Stimulated activated CD4-positive, alpha-beta T cell treated with anti-CD3 and anti-CD28 coated beads, Interleukin-2, amount 100 ng/mL, for 4 hours (primary cell): ENCODE measurements at places on chromosomes 1 and 21.

- DNase-seq = no peak
Observed at GRCh38 chr1:165854101-165854845, 26.9 kb downstream of the UCK2 start.

DNA sequence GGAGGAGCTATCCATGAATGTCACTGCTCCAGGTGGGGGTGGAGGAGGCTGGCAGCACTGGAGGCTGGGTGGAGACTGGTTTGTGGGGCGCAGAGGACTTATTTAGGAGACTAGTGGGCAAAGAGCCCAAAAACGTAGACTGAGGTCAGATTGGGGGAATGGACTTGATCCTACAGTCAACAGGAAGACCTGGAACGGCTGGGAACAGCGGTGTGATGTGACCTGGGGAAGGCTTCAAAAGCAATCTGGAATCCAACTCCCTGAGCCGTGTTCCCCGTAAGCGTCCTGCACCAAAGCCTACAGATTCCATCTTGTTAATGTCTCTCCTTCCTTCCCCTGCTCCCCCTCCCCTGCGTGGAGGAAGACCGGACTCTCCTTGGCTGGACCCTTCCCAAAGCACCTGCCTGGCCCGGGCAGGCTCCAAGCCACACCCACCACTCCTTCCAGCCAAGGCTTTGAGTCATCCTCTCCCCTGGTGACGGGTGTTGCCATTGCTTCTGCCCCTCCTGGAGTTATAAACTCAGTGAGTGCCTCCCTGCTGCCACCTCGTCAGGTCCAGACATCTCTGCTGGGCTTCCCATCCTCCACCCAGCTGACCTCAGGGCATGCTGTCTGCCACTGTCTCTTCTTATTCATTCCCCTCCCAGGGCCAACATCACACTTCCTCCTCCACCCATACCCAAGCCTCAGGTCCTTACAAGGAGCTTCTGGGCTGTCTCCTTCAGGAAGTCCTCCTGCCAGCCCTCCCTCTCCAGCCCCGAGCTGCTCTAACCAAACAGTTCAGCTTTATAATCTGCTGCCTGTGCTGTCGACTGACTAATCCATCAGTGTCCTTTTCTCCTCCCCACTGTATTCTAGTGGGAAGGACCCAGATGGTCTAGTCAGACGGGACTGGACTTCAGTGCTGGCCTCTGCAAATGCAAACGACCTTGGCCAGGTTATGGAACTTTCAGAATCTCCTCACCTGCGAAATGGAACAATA, 1.6 kb upstream of the CLSTN1 start:
- DNase-seq = peak; percentile 36

GRCh38 chr21:35398346-35398982, 349.4 kb upstream of the RUNX1 start:
- no peak for DNase-seq

GRCh38 chr1:178867670-178868069, 3.2 kb downstream of the ANGPTL1 start:
- DNase-seq = no peak

DNA sequence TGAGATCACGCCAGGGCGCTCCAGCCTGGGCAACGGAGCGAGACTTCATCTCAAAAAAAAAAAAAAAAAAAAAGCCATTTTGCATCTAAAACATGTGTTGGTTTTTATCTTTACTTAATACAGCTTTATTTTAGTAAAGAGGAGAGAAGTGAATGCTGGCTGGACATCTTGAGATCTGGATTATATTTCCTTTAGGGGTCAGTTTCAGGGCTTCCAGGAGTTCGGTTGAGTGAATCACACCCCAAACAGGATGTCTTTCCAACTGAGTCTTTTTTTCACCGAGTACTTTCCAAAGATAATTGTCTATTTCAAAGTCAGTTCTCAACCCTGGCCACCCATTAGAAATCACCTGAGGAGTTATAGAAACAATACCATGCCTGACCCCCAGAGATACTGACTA, 16.6 kb upstream of the IPP start:
- DNase-seq = no peak

DNA sequence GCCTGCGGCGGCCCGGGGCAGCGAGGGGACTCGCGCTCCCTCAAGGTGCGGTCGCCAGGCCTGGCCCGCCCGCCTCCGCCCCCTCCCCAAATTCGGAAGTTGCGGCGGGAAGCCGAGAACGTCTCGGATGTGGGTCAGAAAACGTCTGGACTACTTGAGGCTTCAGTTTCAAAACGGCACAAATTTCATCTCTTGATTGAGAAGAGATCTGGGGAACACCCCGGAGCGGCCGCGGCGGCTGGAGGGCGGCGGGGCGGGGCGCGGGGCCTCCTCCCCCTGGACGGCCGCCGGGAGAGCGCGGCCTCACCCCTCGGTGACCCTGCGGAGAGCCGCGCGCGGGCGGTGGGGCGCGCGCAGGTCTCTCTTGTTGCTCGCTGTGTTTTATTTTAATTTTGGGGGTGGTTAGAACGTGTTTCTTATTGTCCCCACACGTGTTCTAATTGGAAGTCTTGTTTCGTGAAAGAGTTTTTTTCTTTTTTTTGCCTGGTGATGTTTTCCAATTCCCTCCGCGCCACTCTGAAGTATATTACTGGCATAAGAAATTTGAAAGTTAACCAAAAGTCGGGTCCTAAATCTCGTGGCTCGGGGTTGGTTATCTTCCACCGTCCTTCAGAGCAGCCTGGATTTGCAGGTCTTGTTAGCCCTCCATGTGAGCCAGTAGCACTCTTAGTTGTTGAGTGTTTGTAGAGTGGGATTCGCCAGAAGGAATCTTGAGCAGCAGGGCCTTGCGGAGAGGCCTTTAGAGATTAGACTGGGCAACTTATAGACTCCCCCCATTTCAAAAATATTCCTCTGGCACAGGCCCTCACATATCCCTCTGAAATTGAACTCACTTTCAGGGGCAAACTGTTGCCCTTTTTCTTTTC, 749 bp downstream of the PCBP3 start:
- no peak for DNase-seq

- DNase-seq = no peak
Observed at GRCh38 chr21:37863842-37864241, 52.4 kb downstream of the KCNJ6 start.

DNA sequence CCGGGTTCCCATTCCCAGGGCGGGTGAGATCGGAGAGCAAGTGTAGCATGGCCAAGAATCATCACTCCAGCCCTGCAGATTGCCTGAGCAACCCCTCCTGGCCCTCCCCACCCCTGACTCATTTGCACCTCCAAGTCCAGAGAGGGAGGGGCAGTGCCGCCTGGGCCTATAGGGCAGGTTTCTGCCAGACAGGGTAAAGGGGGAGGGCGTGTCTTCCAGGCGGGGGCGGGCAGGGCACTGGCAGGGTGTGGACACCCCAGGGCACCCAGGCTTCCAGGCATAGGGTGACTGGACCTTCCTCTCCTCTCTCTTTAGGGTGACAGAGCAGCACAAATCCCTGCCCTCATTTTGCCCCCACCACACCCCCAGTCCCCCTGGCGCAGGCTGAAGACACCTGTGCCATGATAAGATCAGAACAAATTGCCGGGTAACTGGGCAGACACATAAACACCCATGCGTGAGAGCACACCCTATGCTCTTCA, 3.2 kb upstream of the CRYBG2 start:
- DNase-seq = no peak

DNA sequence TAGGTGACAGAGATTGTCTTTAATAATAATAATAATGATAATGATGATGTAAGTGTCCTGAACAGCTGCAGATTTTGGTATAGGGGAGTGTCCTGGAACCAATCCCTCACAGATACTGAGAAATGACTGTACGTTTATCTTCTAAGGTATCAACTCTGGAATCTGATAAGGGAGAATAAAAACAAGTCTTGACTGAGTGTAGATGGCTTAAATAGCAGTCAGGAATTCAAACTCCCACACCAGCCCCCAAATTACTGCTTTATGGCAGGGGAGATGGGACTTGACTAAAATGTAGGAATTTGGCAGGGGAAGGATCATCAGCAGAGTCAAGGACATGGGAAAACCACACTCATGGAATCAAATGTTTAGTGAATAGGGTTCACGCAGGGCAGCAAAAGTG, 6.1 kb upstream of the VHLL start:
- no peak for DNase-seq

DNA sequence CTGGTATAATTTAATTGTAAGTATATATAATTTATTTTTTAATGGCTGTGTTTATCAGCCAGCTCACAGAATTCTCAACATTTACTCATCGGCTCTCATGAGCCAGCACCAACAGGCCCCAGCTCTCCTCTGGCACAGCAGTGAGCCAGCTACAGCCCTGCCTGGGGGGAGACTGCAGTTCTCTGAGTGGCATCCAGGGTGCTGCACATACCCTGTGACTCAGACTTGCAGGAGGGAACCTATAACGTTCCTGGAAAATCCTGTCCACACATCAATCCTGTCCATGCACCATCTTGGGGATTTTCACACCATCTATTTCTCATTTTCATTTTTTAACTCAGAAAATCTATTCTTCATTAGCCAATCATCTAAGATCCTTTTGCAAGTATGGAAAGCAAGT, 36.5 kb downstream of the FHAD1 start:
- no peak for DNase-seq

DNA sequence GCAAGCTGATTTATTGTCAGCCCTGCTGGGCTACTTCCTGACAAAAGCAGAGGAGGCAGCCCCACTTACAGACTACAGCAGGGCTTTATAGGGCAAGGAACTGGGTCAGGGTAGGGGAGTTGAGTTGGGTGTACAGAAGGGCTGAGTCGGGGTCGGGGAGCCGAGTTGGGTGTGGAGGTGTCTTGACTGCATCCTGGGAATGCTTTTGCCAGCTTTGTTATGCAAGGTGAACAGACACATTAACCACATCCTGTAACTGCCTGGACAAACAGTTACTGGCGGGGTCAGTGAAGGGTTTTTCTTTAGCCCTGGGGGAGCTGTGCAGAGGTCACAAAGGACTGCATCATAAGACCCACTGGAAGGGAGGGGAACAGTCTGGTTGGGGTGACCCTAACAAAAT, 39.1 kb upstream of the GBP5 start:
- no peak for DNase-seq

DNA sequence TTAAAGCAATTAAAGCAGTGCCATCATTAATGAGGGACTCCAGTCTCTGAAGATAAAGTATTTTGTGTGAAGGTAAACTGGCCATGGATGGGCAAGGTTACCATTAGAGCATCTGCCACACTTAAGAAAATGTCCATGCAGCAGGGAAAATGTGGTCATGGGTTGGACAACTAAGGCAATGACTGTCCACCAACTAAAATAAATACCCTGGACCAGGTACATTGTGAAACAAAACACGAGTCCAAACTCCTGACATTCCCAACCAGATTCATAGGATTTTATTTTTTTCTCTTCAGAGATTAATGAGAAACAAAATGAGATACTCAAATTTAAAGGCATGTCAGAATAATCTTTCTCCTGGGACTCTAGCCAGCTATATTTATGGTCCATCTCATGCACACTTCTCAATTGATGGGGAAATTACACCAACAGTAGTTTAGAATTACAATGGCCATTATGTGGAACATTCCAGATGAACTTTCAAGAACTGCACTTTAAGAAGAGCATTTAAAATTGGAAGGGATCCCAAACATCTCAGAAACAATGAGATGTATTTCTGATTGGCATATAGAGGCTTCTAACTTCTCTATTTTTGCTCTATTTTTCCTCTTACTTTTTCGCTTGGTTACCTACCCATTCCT, 8.1 kb downstream of the GBP7 start:
- DNase-seq = no peak

- no peak for DNase-seq
Observed at GRCh38 chr21:40284409-40284808, 417.2 kb downstream of the PCP4 start.

DNA sequence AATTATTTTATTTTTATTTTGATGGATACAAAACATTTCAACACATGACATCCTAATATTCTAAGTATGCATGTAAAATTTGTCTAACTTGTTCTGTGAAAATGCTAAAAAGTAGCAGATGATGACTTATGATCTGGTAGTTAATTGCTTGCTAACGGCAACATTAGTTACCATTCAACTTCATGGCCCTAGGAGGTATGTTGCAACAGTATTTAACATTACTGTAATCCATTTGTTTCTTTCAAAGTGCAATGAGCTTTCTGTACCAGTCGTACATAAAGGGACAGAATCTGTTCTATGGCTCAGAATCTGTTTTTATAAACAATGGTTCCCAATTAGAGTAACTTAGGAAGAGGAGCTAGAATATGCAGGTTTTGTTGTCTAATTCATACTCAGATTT, 91.5 kb upstream of the ZNHIT6 start:
- DNase-seq = no peak

GRCh38 chr1:68128157-68128556, 77.7 kb upstream of the DIRAS3 start:
- DNase-seq = no peak

GRCh38 chr1:226120398-226120797, 57.9 kb downstream of the H3-3A start:
- no peak for DNase-seq

DNA sequence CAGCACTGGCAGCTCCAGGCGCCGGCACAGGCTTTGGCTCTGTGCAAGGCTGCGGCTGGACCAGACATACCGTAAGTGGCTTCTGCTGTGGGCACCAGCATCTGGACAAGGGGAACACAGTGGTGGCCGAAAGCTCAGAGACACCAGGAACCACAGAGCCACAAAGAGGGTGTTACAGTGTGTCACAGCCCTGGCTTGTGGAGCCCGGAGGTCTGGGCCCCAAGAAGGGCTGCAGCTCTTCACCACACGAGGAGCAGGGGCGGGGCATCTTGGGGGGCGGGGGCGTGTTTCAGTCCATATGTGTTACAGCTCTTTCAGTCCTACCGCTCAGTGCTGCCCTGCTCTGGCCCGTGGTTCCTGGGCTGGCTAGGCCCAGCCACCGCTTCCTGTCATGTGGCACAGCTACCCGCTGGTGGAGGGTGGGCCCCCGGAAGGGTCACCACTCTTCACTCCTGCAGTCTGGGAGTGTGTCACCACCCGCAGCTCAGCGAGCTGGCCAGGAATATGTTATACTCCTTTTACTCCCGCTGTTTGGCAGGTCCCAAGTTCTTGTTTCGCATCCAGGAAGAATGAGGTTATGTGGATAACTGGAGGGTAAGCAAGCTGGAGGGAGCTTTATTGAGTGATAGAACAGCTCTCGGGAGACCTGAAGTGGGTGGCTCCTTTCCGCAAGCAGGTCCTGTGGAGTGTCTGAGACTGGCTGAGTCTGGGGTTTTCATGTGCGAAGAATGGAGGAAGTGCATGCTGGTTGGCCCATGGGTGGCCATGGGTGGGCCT, 3.3 kb upstream of the LSM10 start:
- no peak for DNase-seq
